ENCODE measurements at places on chromosomes 3 and 15.

- no peak overlapping the region for H3K27ac ChIP-seq
- no peak overlapping the region for H3K4me3 ChIP-seq
- H3K4me1 ChIP-seq, result peaks cover 29% of the 10 kb centered on the region
- DNase-seq, result no peak
Measured at GRCh38 chr3:162777118-162777517, 1280.5 kb downstream of the OTOL1 start.

DNA sequence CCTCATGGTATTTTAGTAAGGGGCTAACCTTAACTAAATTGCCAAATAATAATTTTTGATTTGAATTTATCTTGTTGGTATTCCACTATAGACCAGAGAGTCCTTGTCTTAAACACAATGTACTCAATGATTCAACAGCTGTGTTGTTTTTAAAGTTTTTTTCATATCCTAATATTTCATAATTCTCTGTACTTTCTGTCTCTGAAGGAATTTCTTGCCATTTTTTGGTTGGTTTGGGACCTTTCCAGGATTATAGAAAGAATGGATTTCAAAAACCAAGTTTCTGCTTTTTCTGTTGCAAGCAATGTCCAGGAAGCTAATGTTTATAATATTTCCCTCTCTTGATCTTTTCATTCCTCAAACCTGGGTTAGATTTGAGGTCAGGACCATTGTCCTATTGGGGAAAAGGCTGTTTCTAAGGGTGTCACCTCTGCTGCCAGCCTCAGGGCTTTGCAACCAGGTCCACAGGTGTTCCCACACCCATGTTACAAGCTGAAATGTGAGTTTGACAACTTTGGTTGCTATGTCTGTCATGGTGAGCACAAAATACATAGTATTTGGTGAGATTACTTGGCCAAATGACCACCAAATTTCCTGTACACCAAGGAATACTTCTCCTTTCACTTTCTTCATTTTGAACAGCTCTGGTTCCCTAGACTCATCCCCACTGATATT, 363.7 kb upstream of the RGMA start:
- no peak overlapping the region for H3K4me3 ChIP-seq
- no peak overlapping the region for H3K27ac ChIP-seq
- no peak for DNase-seq
- no peaks in the 10 kb centered on the region for H3K36me3 ChIP-seq
- no peaks in the 10 kb centered on the region for H3K27me3 ChIP-seq

DNA sequence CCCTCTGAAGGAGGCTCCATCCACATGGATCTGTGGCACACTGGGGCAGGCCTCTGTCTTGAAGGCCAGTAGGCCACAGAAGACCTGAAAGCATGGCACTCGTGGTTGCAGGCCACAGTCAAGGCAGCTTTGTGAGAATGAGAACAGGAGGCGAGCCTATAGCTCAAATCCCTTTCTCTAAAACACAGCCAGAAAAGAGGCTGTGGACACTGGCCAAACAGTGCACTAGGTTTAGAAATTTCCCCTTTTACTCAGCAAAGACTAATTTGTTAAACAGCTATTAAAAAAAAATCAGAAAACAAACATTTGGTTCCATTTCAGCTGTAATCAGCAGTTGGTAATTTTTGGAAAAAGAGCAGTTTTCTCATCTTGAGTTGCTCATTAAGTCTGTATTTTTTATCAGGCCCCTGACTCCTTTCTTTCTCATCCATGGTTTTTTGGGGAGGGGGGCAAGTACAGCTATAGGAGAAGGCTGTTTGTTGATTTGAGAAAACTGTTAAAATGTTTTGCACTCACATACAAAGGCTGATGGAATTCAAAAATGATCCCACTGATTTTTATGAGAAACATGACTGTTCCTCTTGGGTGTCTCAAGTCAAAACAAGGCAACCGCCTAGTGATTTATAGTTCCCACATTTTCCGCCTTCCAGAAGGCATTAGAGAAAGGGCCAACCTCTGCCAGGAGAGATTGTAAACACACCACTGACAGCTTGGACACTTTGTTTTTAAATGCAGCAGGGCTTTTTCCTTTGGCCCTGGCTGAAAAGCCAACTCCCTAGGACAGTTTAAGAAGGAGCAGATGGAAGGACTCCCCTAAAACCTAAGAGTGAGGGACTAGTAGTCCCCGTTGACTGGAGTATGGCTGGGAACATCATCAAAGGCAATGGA, 28.1 kb downstream of the PARP16 start:
- peaks cover 56% of the 10 kb centered on the region for H3K36me3 ChIP-seq
- no peaks in the 10 kb centered on the region for H3K27me3 ChIP-seq
- no peak overlapping the region for H3K27ac ChIP-seq
- no peak for DNase-seq
- H3K4me3 ChIP-seq, result no peak overlapping the region

DNA sequence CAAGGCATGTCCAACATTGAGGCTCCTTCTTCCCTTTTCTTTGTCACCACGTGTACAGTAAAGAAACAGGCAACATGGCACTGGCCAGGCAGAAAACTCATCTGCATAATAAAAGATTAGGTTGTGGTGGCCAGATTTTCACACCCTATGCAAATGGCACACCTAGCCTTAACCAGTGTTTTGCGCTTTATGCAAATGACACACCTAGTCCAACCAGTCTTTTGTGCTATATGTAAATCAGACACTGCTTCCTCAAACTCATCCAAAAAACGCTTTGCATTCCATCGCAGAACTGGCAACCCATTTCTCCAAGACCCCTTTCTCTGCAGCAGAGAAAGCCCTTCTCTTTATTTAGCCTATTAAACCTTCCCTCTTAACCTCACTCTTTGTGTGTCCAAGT, 109.1 kb downstream of the ZNF385D start:
- no peak overlapping the region for H3K27ac ChIP-seq
- DNase-seq, result no peak
- H3K36me3 ChIP-seq, result no peaks in the 10 kb centered on the region
- H3K4me3 ChIP-seq, result no peak overlapping the region
- no peaks in the 10 kb centered on the region for H3K27me3 ChIP-seq

GRCh38 chr3:129732200-129732876, 125.9 kb upstream of the PLXND1 start:
- H3K27me3 ChIP-seq, result no peaks in the 10 kb centered on the region
- no peak overlapping the region for H3K4me3 ChIP-seq
- DNase-seq, result no peak
- no peak overlapping the region for H3K27ac ChIP-seq

- no peaks in the 10 kb centered on the region for H3K4me1 ChIP-seq
- no peaks in the 10 kb centered on the region for H3K27me3 ChIP-seq
- no peak for DNase-seq
- no peak overlapping the region for H3K27ac ChIP-seq
- H3K4me3 ChIP-seq, result no peak overlapping the region
Measured at GRCh38 chr3:80601479-80601878, 833.7 kb upstream of the ROBO1 start.

GRCh38 chr3:110925798-110926197, 145.8 kb upstream of the NECTIN3 start:
- H3K4me1 ChIP-seq, result no peaks in the 10 kb centered on the region
- H3K4me3 ChIP-seq, result no peak overlapping the region
- no peak for DNase-seq
- H3K27ac ChIP-seq, result no peak overlapping the region
- H3K36me3 ChIP-seq, result no peaks in the 10 kb centered on the region

GRCh38 chr3:190325923-190326322, 3.7 kb upstream of the CLDN1 start:
- DNase-seq, result no peak
- no peak overlapping the region for H3K27ac ChIP-seq
- no peak overlapping the region for H3K4me3 ChIP-seq
- H3K4me1 ChIP-seq, result no peaks in the 10 kb centered on the region
- H3K27me3 ChIP-seq, result no peaks in the 10 kb centered on the region
- H3K36me3 ChIP-seq, result no peaks in the 10 kb centered on the region

DNA sequence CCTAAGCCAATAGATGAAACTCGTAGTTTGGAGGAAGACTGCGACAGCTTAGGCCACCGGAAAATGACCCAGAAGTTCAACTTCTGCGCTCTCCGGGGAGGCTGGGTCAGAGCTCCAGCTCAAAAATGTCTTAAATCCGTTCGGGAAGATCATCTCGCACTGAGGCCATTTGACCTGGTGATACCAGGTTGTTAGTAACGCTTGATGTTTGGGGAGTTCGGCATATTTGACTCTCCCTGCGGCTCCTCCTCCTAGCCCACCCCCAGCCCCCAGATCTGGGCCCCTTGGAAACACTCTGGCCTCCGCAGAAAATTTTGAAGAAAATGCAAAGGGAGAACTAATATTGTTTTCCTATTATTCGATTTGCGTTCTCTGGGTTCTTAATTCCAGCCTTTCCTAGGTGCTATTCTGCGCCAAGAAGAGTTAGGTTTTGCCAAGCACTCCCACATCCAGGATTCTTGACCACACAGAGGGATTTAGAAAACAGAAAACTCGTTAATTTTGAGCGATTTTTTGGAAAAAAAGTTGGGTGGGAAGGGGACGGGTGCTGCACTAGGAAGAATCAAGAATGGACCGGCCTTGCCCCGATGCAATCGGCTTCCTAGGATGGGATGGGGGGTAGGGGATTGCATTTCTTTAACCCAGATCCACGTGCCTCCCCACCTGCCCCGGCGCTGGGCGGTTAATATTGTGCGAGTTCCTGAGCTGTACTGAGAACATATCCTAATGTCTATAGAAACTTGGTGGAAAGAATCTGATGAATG, 50.0 kb downstream of the ZIC4 start:
- H3K27me3 ChIP-seq, result no peaks in the 10 kb centered on the region
- no peak overlapping the region for H3K4me3 ChIP-seq
- H3K4me1 ChIP-seq, result peaks cover 11% of the 10 kb centered on the region
- H3K36me3 ChIP-seq, result no peaks in the 10 kb centered on the region

DNA sequence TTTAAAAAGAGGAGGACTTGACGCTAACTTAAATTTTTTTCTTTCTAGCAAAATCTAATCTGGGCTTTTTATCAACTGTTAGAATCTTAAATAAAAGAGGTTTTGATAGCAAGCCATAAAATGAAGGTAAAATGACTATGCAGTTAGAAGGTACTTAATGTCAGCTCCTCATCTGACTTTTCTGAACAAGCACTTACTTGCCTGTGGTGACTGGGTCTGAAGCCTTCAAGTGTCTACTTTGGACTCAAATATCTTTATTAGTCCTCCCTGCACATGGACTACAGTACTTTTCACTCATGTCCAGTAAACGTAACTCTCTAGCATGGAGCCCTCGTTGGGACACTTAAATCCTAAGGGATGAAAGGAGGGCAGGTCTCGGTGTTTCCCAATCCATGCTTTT, 135.9 kb downstream of the P2RY1 start:
- no peaks in the 10 kb centered on the region for H3K36me3 ChIP-seq
- no peak overlapping the region for H3K4me3 ChIP-seq

- peak overlapping the region; percentile 80 for H3K4me3 ChIP-seq
- no peak for DNase-seq
- H3K27me3 ChIP-seq, result peaks cover 31% of the 10 kb centered on the region
- peaks cover 40% of the 10 kb centered on the region for H3K4me1 ChIP-seq
- peak overlapping the region; percentile 41 for H3K27ac ChIP-seq
- peaks cover 9% of the 10 kb centered on the region for H3K36me3 ChIP-seq
Measured at GRCh38 chr3:41198526-41198925, 779 bp upstream of the CTNNB1 start.

- H3K4me1 ChIP-seq, result no peaks in the 10 kb centered on the region
- no peak overlapping the region for H3K27ac ChIP-seq
- H3K36me3 ChIP-seq, result peaks cover 95% of the 10 kb centered on the region
Measured at GRCh38 chr3:58422756-58423325, 10.8 kb downstream of the PDHB start.

DNA sequence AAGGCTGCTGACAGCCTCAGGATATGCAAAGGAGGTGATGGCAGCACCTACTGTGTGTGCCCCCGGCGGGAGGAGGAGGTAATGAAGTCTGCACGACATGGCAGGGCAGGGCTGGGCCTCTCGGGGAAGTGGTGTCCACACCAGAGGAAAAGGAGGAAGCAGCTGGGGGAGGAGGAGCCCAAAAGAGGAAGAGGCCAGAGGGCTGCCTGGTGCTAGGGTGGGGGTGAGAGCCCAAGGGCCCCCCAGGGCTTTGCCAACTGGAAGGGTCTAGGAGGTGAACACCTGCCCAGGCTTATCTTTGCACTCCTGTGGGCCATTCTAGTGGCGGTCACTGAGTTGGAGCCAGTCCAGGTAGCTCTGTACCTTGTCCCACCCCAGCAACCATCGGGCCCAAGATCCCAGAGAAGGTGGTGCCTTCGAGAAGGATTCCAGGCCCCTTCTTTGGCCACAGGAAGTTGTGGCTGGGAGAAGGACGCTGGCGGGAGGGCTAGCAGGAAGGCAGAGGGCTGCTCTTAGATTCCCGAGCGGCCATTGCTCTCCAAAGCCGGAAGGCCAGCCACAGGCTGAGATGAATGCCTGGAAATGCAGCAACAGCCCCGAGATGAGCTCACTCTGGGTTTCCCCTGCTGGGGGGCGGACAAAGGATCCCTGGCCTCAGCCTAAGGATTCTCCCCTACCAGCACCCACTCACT, 7.0 kb downstream of the GNAI2 start:
- H3K36me3 ChIP-seq, result peaks cover 75% of the 10 kb centered on the region
- DNase-seq, result no peak
- H3K4me3 ChIP-seq, result no peak overlapping the region

DNA sequence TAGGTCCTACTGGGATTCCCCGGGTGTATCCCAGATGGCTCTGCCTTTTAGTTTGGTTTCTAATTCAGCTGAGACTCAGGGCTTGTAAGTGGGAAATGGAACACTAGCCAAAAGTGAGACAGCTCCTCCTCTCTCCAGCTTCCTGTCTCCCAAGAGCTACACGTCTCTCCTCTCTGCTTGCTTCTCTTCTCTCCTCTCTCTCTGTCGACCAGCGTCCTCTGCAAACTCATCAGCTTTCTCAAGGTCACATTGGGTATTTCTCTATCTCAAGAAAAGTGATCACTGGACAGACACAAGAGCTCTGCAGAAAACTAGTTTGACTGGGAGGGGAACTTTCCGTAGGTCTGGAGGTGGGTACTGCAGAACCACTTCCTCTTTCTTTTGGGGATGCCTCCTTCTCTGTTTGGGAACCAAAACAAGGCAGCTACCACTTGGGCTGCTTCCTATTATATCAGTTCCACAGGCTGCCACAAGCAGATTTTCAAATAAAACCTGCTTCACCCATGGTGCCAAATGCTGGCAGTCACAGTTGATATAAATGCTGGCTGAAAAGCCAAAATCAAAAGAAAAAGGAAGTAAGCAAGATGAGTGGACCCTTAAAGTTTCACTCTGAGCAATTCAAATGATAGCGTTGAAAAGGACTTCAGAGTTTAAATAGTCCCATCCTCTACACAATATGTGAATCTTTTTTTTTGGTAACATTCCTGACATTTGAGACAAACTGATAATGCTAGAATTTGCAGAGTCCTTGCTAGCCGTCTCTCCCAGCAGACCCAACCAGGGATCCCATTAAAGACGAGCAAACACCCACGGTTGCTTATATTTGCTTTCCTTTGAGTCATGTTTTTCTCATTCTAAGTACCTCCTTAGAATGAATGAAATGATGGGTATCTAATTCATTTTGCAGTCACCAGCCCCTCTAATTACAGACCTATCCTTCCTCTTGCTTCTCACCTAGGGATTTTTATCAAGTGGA, 7.2 kb upstream of the DYNC1LI1 start:
- peaks cover 14% of the 10 kb centered on the region for H3K4me1 ChIP-seq
- H3K36me3 ChIP-seq, result no peaks in the 10 kb centered on the region
- no peak overlapping the region for H3K4me3 ChIP-seq
- H3K27ac ChIP-seq, result peak overlapping the region; percentile 59
- peak; percentile 30 for DNase-seq

- H3K4me3 ChIP-seq, result no peak overlapping the region
- H3K4me1 ChIP-seq, result no peaks in the 10 kb centered on the region
- H3K27me3 ChIP-seq, result no peaks in the 10 kb centered on the region
- no peak for DNase-seq
Measured at GRCh38 chr3:116614795-116615362, 94.7 kb upstream of the TUSC7 start.
